ENCODE measurements at places on chromosomes 5 and 9. TPM values are rescaled to one million over a fixed set of nuclear protein-coding genes. Genes with fewer than 3 reads are reported as not detected.

SLIT3 gene
- 80.0 TPM for polyA plus RNA-seq

BTNL9 gene
- polyA plus RNA-seq: not detected

RGS3 gene
- polyA plus RNA-seq: 50.6 TPM

KLHL3 gene
- 3.8 TPM for polyA plus RNA-seq

RFX3 gene
- 2.1 TPM for polyA plus RNA-seq

UBE2QL1 gene
- 0.84 TPM for polyA plus RNA-seq

SOHLH1 gene
- polyA plus RNA-seq: not detected

TOR4A gene
- 0.81 TPM for polyA plus RNA-seq

LCN10 gene
- polyA plus RNA-seq: not detected

GPX8 gene
- polyA plus RNA-seq: 30.1 TPM

- H3K4me1 ChIP-seq: no peaks in the 10 kb centered on the region
- no peak overlapping the region for H3K27ac ChIP-seq
- no peak overlapping the region for H3K4me3 ChIP-seq
Measured at GRCh38 chr5:31119938-31120641, 73.4 kb upstream of the CDH6 start.

GRCh38 chr9:125586172-125586511, 120.9 kb downstream of the MAPKAP1 start:
- no peak overlapping the region for H3K27ac ChIP-seq
- DNase-seq: no peak
- H3K27me3 ChIP-seq: no peaks in the 10 kb centered on the region
- peaks cover 19% of the 10 kb centered on the region for H3K36me3 ChIP-seq

DNA sequence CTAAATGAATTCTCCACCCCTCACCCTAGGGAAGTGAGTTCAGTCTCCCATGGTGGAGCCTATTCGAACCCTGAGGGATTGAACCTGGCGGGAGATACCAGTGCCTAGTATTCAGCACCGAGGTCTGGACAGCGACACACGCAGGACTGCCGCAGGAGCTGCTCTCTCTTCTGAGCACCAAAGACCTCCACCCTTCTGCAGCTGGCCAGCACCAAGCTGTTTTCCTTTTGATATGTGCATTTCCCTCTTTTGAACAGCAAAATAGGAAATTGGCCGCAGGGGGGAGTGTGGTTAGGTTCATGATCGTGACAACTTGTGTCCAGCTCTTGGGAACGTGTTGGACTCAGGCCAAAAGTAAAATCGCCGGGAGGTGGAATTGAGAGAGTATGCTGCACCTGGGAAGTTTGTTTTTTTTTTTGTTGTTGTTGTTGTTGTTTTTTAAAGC, 1.2 kb upstream of the PCSK1 start:
- no peak overlapping the region for H3K27ac ChIP-seq
- H3K27me3 ChIP-seq: peaks cover 28% of the 10 kb centered on the region
- H3K36me3 ChIP-seq: no peaks in the 10 kb centered on the region
- H3K4me3 ChIP-seq: no peak overlapping the region
- peak; percentile 52 for DNase-seq

DNA sequence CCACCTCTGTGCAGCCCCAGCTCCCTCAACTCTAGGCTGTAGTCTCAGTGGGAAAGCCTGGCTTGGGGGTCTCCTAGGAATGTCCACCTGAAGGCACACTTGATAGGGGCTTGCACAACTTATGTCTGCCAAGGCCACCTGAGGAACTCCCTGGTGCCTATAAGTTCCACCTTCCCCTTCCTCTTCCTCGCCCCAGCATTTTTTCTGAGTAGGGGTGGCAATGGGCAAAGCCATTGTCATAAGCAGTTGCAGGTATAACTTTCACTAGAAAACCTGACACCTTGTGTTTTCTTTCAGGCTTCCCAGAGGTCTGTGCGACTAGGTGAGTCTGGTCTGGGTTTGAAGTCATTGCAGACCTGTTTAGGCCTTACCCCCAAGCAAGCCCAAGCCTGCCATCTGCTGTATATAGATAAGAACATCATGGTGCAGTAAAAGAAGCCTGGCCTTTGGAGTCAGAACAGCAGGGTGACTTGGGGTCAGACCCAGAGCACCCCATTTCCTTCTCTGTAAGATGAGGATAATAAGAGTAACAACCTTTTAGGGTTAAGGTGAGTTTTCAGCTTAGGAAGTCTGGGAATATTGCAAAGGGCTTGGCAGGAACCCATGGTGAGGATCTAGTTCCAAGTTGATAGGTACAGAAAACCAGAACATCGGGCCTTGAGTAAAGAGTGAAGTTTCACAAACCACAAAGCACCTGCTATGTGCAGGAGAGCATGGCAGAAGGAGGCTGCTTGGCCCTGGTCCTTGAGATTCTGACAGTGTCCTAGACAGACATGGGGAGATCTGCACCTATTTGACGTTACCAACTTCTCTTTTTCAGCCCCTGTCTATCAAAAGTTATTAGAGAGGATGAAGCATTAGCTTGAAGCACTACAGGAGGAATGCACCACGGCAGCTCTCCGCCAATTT, 33.8 kb downstream of the TGFBI start:
- DNase-seq: no peak
- H3K27ac ChIP-seq: peak overlapping the region; percentile 17
- H3K4me3 ChIP-seq: no peak overlapping the region
- H3K36me3 ChIP-seq: peaks cover 48% of the 10 kb centered on the region

DNA sequence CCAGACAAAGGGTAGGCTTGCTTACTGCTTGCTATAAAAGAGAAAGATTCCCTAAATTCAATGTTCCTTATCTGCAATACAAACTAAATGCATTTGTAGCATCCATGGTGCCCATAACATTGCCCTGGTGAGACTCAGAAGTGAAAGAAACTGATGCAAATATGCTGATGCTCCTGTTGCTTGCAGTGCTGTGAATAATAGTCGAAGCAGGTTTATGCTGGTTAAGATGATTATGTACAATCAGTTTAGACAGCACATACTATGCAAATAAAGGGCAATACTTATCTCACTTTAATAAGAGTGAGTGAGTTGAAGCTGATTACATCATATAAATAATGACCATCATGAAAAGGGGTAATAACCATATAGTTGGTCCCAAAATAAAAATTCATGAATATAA, 215.5 kb downstream of the SNCAIP start:
- H3K36me3 ChIP-seq: no peaks in the 10 kb centered on the region
- H3K27ac ChIP-seq: no peak overlapping the region
- no peaks in the 10 kb centered on the region for H3K27me3 ChIP-seq
- no peaks in the 10 kb centered on the region for H3K4me1 ChIP-seq
- no peak for DNase-seq

DNA sequence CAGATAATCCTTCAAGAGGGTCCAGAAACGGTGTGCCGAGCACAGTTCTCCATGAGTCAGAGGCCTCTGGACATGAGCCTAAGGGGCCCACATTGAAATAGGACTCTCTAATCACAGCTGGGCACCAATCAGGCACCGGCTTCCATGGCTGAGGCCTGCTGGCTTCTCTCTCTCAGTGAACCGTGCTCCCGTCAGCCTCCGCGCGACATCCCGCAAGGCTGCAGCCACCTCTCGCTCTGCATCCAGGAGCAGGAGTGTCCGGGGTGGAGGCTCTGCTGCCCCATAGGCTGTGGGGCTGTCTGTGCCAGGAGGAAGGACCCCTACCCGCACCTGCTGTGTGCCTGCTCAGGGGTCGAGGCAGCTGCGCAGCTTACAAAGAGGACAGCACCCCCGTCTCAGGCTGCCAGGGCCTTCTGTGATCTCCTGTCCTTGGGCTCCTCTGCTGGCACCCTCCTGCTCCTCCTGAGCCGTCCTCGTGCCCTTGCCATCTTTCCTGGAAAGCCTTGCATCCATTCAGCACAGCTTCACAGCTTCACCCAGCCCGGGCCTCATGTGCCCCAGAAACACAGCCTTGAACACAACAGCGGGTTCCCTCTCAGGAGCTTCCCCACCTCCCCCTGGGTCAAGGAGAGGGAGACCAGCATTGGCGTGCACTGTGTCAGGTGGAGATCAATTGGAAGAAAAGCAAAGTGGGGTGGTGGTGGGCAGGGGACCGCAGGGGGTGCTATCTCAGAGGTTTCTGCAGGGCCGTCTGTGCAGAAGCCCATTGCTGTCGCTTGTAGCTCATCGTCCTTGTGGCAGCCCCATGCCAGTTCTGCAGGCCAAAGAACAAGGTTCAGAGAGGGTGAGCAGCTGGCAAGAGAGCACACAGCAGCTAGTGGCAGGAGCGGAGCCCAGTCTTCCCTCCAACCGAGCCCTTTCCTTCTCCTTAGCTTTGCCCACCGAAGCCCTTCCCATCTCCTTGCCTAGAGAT, 22.8 kb upstream of the FCN1 start:
- H3K4me3 ChIP-seq: no peak overlapping the region
- no peaks in the 10 kb centered on the region for H3K4me1 ChIP-seq
- no peak for DNase-seq
- H3K36me3 ChIP-seq: no peaks in the 10 kb centered on the region
- no peaks in the 10 kb centered on the region for H3K27me3 ChIP-seq

GRCh38 chr5:79901631-79902030, 89.4 kb downstream of the MTX3 start:
- no peaks in the 10 kb centered on the region for H3K27me3 ChIP-seq
- H3K36me3 ChIP-seq: no peaks in the 10 kb centered on the region
- no peak overlapping the region for H3K4me3 ChIP-seq
- no peak overlapping the region for H3K27ac ChIP-seq
- H3K4me1 ChIP-seq: no peaks in the 10 kb centered on the region

DNA sequence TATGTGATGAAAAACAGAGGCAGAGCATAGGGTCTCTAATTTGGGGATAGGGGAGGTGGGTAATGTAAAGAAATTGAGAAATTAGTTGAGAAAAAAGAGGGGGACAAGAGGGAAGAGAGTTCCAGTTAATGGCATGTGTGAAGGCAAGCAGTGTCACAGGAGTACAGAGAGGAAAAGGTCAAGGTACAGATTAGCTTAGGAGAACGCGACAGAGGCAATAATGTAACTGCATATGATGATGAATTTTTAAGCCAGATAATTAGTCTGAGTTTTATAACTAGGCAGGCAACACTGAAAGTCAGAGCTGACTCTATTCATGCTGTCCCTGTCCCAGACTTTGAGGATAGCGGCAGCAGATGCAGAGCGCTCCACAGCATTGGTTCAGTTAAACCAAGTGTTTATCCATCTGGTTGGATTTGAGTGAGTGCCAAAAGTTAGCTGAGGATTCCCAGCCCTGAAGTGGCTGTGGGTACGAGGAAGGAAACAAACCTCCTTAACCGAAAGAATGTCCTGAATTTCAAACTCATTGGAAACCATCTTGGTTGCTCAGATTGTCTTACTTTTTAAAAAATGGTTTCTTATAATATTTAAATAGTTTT, 315.2 kb downstream of the ARHGAP26 start:
- no peaks in the 10 kb centered on the region for H3K27me3 ChIP-seq
- no peaks in the 10 kb centered on the region for H3K36me3 ChIP-seq
- H3K4me1 ChIP-seq: no peaks in the 10 kb centered on the region
- DNase-seq: no peak

- no peak for DNase-seq
- H3K36me3 ChIP-seq: no peaks in the 10 kb centered on the region
- H3K27me3 ChIP-seq: no peaks in the 10 kb centered on the region
- no peak overlapping the region for H3K27ac ChIP-seq
- peaks cover 9% of the 10 kb centered on the region for H3K4me1 ChIP-seq
Measured at GRCh38 chr9:121826711-121827110, 175.3 kb downstream of the DAB2IP start.

GRCh38 chr9:125536776-125537175, 170.2 kb downstream of the MAPKAP1 start:
- no peak for DNase-seq
- peaks cover 25% of the 10 kb centered on the region for H3K4me1 ChIP-seq
- H3K27me3 ChIP-seq: no peaks in the 10 kb centered on the region
- peaks cover 7% of the 10 kb centered on the region for H3K36me3 ChIP-seq
- H3K27ac ChIP-seq: peak overlapping the region; percentile 87

DNA sequence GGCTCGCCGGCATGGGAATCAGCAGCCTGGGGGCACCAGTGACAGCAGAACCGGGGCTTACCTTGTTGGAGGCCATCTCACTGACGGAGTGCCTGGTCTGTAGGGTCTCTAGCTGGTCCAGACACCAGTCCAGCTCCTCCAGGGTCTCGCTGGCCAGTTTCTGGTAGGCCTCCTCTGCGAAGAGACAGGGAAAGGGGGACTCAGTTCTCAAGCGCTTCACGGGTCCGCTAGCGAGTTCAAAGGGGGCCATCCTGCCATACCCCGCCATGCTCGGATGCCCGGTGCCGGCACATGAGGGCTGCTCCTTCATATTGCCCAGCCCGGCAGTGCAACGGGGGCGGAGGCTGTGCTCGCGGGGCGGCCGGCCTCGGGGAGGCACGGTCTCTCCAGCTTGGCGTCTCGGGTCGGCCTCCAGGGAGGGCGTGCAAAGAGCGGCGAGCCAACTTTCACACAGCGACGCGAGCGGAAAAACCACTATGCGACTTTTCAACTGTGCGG, 456.0 kb downstream of the RAB3C start:
- peaks cover 26% of the 10 kb centered on the region for H3K4me1 ChIP-seq
- peak overlapping the region; percentile 74 for H3K4me3 ChIP-seq
- no peak for DNase-seq
- peak overlapping the region; percentile 50 for H3K27ac ChIP-seq
- no peaks in the 10 kb centered on the region for H3K36me3 ChIP-seq

DNA sequence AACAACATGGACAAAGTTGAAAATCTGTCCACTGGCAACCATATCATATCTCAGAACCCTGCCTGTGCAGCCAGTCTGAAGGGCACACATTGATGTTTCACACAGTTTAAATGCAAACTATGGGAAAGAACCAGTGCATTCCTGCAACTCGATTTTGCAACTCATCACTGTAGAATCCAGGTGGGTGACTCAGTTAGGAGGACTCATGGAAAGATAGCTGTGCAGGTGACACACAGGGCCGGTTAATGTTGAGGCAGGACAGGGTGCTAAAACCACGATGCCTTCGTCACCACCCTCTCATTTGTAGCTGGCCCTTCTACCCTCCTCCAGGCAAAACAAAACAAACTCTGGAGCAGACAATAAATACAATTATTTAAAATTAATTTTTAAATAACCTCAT, 62.8 kb downstream of the TLE1 start:
- no peak overlapping the region for H3K27ac ChIP-seq
- H3K36me3 ChIP-seq: peaks cover 4% of the 10 kb centered on the region
- no peaks in the 10 kb centered on the region for H3K27me3 ChIP-seq
- no peak overlapping the region for H3K4me3 ChIP-seq

GRCh38 chr5:102910240-102911226, 155.4 kb downstream of the PAM start:
- DNase-seq: no peak
- H3K4me3 ChIP-seq: peak overlapping the region; percentile 51
- no peaks in the 10 kb centered on the region for H3K4me1 ChIP-seq
- H3K27me3 ChIP-seq: no peaks in the 10 kb centered on the region

DNA sequence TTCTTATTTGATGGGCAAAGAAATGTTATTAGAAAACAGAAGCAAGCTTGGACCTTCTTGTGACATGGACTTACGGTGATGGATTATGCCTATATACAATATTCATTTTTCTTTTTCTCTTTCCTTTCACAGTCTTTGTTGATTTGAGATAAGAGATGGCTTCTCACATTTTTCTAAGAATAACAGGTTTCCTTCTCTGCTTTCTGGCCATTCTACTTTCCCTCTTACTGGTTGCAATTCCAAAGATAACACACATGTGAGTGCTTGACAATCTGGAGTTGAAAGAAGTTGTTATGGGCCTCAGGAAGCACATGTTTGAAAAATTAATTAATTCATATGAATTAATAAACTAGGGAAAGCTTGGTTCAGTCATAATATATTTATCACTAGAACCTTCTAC, 89.8 kb upstream of the RPS23 start:
- no peaks in the 10 kb centered on the region for H3K36me3 ChIP-seq
- no peak overlapping the region for H3K4me3 ChIP-seq
- no peaks in the 10 kb centered on the region for H3K4me1 ChIP-seq
- DNase-seq: no peak

- no peaks in the 10 kb centered on the region for H3K36me3 ChIP-seq
- H3K4me1 ChIP-seq: no peaks in the 10 kb centered on the region
- H3K27me3 ChIP-seq: no peaks in the 10 kb centered on the region
- DNase-seq: no peak
- H3K27ac ChIP-seq: no peak overlapping the region
- no peak overlapping the region for H3K4me3 ChIP-seq
Measured at GRCh38 chr9:115628426-115628825, 510.5 kb upstream of the TNC start.

Data from SK-N-SH (cell line).